ENCODE measurements at places on chromosomes 12 and 14.

- no peak for DNase-seq
Measured at GRCh38 chr14:97336179-97336578, 539.0 kb downstream of the VRK1 start.

GRCh38 chr12:93121729-93122488 is 192.8 kb upstream of the EEA1 start:
- DNase-seq: no peak

DNA sequence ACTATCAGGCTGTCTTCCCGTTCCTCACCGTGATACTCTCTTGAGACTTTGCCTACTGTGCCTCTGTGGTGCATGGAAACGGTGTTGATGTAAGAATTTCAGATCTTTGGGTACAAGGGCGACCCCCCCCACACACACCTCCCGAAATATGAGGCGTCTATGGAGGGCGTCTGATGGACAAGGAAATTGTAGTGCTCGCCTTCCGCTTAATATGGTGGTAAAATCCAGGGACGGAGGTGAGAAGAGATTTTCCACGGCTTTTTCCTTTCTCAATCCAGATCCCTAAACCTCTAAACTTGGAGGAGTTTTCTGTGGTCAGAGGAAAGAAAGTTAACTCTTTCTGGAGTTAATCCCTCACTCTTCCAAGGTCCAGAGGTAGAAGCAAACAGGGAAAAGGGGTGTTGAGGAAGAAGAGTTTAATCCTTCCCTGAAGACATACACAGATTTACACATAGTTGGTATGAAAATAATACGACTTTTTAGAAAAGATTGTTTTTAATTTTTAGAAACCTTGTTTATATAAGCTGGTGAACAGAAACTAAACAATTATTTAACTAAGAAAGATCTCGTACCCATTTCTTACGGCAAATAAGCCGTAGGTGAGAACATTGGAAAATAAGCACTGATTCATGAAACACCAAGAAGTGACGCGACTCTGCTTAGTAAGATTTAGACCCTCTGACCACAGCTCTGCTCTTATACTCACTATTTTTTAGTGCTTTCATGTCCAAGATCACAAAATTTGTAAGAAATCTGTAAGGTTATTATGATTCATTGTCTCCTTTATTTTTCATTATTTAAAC is 23.1 kb upstream of the RNASE12 start:
- DNase-seq: no peak

DNA sequence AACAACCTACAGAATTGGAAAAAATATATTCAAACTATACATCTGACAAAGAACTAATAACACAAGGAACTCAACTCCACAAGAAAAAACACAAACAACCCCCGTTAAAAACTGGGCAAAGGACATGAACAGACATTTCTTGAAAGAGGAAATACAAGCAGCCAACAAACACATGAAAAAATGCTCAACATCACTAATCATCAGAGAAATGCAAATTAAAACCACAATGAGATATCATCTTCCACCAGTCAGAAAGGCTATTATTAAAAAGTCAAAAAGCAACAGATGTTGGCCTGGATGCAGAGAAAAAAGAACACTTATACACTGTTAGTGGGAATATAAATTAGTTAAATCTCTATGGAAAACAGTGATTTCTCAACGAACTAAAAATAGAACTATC is 82.6 kb upstream of the CCDC91 start:
- DNase-seq: no peak

GRCh38 chr12:53196486-53196885 is 10.6 kb downstream of the ITGB7 start:
- DNase-seq: no peak

DNA sequence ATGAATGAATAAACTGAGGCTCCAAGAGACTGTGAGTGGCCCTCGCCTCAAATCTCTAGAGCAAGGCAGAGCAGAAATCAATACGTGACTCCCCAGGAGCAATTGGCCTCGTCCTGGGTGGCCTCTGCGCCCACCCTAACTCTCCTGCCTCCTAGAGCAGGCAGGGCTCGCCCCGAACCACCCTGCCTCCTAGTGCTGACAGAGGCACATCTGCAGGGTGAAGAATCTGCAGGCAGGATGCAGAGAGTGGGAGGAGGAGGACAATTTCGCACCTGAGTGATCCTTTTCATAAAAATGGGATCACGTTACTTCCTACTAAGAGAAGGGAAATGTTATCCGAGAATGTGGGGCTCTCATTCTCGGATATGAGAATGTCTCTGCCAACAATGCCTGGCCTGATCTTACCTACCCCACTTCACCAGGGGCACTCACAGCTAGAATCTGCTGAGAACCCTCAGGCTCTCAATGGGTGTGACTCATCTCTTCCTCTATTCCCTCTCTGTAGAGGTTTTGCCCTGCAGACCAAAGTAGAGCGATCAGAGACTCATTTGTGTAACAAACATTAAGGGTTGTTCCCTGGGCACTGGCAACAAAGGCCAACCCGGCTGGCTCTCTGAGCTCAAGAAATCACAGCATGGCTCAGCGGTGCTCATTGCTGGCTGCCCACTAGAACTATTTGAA is 61.7 kb upstream of the BCL2L14 start:
- DNase-seq: no peak

DNA sequence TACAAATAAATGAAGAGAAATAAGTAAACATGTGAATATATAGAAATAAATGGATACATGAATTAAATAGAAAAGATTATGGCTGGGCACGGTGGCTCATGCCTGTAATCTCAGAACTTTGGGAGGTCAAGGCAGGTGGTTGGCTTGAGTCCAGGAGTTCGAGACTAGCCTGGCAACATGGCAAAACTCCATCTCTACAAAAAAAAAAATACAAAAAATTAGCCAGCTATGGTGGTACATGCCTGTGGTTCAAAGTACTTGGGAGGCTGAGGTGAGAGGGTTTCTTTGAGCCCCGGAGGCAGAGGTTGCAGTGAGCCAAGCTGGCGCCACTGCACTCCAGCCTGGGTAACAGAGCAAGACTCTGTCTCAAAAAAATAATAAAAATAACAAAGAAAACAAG is 5.1 kb upstream of the CLEC7A start:
- no peak for DNase-seq

- DNase-seq: no peak
Measured at GRCh38 chr12:90695415-90695814, 259.6 kb downstream of the CCER1 start.

GRCh38 chr14:88316521-88316920 is 6.5 kb downstream of the KCNK10 start:
- DNase-seq: no peak

GRCh38 chr12:57940915-57941164 is 527 bp upstream of the ATP23 start:
- DNase-seq: no peak

DNA sequence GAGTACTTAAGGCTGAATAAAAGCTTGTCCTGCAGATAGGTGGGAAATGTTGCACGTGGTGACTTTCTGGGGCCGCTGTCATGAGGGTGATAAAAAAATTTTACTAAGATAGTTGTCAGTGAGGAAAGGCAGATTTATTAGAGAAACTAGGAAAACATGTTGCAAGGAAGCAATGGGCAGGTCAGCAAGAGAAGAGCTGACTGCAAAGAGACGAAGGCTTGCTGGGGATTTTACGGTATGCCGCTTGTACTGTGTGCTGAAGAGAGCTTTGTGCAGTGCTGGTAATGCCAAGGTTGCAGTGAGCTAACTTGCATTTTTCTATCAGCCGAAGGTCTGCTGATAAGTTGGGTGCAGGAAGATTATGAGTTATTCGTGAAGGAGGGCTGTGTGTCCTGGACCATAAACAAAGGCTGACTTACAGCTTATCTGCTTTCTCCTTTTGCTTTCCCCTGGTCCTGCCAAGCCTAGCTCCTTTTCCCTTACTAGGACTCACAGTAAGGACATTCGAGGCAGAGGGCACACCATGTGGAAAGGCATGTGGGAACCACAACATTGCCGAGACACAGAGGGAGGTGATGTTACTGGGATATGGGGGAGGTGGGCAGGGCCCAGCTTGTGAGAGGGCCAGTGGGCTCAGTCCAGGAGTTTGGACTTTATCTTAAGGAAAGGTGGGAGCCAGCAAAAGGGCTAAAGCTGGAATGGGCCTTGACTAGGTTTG is 7.4 kb upstream of the CCDC88C start:
- no peak for DNase-seq

DNA sequence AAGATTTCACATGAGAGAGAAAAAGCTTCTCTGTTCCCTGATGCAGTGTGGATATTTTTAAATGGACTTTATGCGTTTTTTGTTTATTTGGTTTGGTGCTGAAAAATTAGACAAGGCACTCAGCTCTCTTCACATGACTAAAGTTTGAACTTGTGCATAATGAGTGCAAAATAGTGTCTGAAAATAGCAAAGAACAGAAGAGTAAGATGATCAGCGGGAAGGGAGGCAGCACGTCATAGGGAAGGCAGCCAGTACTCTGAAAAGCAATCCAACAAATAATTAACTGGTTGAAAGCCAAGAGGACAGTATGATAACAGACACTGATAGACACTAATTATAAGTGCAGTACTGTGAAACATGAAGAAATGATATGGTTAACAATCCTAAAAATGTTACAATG is 46.6 kb upstream of the CDKN3 start:
- DNase-seq: no peak

DNA sequence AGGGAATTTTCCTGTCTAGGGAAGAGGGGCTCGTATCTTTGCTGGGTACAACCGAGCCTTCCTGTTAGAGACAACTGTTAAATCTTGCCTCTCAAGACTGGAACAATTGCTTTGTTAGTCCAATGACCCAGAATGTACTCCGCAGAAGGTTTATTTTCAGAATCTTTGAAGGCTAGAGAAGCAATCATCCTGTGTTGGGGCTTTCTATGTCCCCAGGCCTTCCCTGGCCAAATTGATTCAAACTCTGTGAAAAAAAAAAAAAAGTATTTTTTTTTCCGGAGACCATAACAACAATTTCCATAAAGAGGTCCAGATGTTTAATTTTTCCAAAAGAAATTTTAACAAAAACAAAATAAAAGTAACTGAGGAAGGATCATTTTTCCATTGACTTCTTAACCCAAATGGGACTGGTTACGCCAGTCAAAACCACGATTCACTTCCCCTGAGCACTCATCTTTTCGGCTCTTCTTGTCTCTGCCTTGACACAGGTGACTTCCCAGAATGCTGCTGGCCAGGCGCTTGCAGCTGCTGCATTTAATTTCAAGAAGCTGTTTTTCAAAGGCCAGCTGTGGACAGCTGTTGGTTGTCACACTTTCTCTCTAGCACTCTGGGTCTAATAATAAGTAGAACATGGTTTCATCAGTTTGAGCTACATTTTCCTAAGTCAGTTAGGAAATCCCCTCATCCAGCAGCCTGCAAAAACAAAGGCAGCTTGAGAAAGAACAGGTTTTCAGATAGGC is 81.6 kb upstream of the MANSC4 start:
- no peak for DNase-seq

- DNase-seq: no peak
Measured at GRCh38 chr12:79847417-79847816, 87.5 kb downstream of the PPP1R12A start.

DNA sequence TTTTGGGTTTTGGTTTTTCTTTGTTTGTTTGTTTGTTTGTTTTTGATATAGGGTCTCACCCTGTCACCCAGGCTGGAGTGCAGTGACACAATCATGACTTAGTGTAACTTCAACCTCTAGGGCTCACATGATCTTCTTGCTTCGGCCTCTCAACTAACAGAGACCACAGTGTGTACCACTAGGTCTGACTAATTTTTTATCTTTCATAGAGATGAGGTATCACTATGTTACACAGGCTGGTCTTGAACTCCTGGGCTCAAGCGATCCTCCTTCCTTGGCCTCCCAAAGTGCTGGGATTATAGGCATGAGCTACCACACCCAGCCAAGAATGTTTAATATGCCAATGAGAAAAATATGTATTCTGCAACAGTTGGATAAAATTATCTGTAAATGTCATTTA is 29.6 kb upstream of the USP15 start:
- DNase-seq: no peak

DNA sequence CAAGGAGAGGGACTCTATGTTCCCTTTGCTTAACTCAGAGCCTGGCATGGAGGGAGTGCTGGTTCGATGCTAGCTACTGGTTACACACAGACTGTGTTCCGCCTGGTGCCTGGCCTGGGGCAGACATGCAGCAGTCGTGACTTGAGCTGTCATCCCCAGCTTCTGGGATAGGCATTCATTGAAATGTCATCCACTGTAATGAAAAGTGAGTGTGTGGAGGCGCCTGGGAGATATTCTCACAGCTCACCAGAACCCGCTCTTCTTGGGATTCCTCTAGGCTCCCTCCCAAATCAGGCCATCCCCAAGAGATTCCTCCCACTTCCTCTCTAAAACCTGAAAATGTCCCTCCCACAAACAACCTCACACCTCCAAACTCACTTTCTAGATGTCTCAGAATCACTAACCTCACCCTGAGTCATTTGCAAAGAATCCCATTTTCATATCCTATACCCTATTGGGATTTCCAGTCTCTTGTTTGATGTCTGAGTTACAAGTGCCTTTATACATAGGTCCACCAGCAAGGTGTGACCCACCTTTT is 82.8 kb downstream of the CRACR2A start:
- DNase-seq: no peak

DNA sequence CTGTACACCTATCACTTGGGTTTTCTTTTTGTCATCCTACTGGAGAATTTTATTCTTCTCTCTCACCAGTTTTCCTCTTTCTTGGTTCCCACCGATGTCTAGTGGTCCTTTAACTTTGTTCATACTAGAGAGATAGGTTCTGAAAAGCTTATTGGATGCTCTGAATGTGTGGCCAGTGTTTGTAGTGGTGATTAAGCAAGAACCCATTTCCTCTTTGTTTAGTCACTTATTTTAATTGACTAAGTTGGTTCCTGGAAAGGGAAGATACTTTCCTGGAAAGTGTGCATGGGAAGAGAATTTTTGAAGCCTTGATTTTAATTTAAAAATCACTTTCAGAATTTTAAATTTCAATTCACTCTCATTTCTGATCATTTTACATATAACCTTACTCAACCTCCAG is 127.2 kb downstream of the OTOGL start:
- DNase-seq: no peak

GRCh38 chr14:90805084-90805391 is 11.2 kb downstream of the TTC7B start:
- DNase-seq: no peak

- DNase-seq: peak; percentile 60
Measured at GRCh38 chr12:51326698-51327439, 2.9 kb upstream of the BIN2 start.

DNA sequence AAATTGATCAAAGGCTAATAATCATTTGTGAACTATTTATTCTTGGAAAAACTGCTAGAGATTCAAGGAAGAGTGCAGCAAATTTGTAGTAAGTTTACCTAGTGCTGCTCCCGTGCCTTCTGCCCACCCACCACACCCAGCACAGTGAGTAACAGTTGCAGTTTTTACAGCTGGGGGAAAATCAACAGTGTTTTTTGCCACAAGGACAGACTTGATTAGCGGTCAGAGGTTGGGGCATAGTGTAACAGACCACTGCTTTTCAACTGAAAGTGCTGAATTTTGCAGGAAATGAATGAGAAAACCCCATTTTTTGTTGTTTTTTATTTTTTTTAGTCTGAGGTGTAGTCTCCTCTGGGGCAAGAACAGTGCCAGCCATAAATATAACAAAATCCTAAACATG is 7.5 kb upstream of the KLRK1 start:
- no peak for DNase-seq

GRCh38 chr14:75442166-75442565 is 14.3 kb downstream of the JDP2 start:
- DNase-seq: no peak

GRCh38 chr12:46524778-46525177 is 152.2 kb upstream of the SLC38A2 start:
- DNase-seq: no peak
